D721Med (cell line): ENCODE measurements at places on chromosomes 12 and 14.

DNA sequence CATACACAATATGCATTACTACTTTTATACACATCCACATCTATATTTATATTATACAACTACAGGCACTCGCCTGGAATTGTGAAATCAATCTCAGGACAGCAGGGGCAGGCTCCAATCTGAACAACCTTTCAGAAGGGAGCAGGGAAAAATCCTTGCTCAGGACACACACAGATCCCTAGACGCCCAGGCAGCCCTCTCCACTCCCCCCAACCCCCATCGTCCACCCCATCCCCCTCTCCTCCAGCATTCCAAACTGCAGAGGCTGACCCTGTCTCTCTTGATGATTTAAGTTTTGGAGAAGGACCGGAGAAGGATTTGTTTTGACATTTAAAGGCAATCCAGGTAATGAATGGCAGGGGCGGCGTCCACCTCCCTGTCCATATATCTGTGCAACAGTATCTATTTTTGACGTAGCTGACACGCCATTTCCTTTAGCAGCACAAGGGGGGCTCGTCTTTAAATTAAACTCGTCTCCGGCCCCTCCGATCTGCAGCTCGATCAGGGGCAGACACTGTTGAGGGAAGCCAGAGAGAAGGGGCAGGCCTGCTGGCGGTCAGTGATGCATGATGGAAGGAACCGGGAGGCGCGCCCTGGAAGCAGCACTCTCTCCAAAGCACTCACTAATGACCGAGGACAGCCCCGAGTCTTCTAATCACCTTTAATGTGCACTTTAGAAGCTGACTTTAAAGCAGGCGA, 95.0 kb upstream of the TBX5 start:
- no peak for DNase-seq

- no peak for DNase-seq
Observed at GRCh38 chr12:68490476-68490875, 120.2 kb upstream of the RAP1B start.

DNA sequence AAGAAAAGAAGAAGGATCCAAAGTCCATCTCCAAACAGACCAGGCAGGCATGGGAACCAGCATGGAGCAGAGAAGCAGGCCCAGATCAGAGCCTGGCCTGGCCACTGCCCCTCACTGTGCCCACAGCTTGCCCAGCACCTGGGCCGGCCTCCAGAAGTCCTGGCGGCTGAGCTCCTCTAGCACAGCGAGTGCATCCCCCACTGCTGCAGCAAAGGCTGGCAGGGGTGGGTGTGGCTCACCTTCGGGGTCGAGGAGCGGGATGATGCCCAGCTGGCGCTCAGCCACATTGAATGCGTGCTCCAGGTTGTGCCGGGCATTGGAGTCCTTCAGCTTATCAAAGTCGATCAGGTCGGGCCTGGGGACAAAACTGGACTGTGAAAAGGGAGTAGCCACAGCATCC, 78.7 kb downstream of the SPTB start:
- no peak for DNase-seq

GRCh38 chr14:75150150-75150549, 23.3 kb upstream of the NEK9 start:
- no peak for DNase-seq

DNA sequence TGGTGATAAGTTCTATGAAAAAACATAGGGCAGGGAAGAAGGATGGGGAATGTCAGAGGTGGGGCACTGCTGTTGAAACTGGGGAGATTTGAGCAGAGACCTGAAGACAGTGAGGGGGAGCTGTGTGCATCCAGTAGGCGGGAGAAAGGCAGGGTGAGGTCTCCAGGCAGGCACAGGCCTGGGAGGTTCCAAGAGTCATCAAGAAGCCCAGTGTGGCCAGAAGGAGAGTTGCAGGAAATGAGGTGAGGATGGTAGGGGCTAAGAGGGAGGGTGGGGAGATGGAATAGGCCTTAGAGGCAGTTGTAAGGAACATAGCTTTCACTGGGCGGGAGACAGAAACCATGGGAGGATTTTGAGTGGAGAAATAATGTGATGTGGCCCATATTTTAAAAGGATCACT, 341.8 kb downstream of the GLT1D1 start:
- DNase-seq, result no peak

DNA sequence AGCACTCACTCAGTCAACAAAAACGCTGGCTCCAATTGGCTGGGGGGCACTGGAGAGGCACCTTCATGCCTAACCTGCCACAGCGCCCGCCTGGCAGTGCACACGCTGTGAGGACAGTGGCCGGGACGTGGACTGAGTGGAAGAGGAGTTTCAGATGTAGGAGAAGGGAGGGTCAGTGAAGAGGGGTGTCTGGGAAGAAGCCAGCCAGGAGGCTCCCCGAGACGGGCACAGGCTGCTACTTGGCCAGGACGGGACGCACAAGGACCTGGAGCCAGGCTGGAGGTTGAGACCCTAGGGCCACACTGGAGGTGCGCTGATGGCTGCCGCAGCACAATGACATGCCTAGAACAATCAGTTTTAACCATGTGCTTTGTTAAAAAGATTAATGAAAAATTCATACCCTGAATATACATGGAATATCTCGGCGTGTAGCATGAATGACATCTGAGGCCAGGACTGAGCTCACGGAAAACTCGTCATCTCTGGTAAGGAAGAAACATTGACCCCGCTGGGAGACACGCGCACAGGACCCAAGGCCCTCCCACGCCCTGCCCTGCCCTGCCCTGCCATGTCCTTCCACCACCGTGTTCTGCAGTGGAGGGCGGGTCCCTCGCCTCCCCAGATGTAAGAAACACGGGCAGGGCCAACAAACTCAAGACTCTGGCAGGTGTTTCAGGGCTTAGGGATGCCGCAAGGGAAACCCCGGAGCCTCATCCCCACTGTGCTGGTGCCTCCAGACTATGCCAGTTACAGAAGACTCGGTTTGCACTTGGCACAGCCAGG, 25.0 kb downstream of the AMN start:
- DNase-seq, result no peak

DNA sequence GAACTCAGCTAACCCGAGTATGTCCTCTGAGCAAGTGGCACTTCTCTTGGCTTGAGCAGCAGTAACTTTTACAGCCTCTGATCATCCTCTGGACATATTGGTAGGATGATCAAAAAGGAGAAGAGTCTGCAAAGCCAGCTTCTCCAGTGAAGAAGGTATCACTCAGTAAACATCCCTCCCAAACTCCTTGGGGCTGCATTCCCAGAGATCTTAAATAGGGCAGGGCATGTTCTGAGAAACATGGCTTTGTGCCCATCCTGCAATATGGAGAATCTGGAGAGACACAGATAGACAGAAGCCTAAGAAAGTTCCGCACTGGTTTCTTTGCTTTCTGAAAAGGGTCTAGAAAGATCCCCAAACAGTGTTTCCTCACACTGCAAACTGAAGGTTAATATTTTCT, 65.4 kb downstream of the RBM19 start:
- DNase-seq, result no peak
